ENCODE measurements at places on chromosomes 16 and 17.

GRCh38 chr16:11546608-11547061, 40.1 kb downstream of the LITAF start:
- DNase-seq, result no peak

GRCh38 chr17:54259476-54259875, 436.7 kb downstream of the KIF2B start:
- no peak for DNase-seq

- DNase-seq, result no peak
Observed at GRCh38 chr17:56718515-56718914, 115.2 kb downstream of the C17orf67 start.

- no peak for DNase-seq
Observed at GRCh38 chr16:65958086-65958485, 408.4 kb upstream of the CDH5 start.

DNA sequence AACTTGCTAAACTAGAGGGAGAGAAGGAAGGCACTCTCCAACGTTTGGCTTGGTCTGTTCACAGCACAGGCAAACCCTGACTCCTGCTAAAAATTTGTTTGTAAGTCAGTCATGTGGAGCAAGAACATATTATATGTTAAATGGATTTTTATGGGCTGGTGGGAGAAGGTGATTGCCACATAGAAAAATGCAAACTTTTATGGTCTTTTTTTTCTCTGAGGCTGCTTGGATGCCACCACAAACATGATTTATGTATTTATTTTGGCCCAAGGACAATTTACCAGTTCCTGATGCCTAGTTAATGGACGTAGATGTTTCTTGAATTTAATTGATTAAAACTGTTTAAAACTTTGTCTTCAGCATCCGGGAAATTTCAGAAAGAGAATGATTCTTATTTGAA, 274.2 kb upstream of the MYOCD start:
- DNase-seq, result no peak

Data from left forelimb (tissue), 1 donor.